ENCODE measurements at places on chromosomes 1 and 21. TPM values are rescaled to one million over a fixed set of nuclear protein-coding genes. Genes with fewer than 3 reads are reported as not detected.

DNA sequence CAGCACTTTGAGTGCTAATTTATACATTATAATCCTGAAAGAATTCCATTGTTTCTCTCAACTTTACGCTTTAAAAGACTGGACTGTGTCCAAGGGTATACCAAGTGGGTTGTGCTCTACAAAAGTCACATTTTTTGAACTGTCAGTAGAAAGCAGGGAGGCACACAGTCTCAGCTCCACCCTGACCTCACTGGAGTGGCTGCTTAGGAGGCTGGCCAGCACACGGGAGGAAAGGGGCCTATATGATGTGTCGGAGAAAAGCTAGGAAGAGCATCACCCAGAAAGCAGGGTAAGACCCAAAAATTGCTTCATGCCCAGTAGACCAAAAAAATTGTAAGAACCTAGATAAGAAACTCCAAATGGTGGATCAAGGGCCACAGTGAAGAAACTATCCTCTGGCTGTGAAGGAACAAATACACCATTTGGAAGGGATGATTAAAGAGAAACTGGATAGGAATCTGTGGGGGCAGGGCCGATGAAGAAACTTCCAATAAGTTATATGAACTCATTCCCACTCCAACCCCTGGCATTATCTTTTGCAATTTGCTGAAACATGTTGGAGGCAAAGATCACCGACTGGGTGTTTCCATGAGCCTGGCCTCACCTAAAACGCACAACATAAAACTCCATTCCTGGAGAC lies 1.9 kb downstream of the S100A10 start:
- no peak for DNase-seq

DNA sequence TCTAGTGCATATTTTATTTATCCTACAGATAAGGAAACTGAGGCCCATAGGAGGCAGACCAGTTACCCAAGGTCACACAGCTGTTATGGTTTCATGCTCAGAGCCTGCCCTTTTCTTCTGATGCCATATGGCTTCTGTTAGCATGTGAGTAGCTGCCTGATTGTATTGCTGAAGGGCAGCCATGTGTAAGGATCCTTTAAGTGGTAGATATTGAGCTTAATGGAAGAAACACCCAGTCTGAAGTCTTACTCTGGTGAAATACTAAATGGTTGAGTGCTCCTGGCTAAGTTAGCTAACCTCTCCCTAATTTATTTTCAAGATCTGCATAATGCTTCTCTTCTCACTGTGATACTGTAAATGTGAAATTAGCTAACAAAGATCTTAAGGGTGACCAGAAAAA lies 30.9 kb downstream of the ADAMTS5 start:
- DNase-seq: no peak

- DNase-seq: no peak
These were observed 62.6 kb downstream of the VPS26C start for GRCh38 chr21:37204580-37204979.

GRCh38 chr1:41980827-41981653 lies 62.3 kb upstream of the HIVEP3 start:
- DNase-seq: no peak

DNA sequence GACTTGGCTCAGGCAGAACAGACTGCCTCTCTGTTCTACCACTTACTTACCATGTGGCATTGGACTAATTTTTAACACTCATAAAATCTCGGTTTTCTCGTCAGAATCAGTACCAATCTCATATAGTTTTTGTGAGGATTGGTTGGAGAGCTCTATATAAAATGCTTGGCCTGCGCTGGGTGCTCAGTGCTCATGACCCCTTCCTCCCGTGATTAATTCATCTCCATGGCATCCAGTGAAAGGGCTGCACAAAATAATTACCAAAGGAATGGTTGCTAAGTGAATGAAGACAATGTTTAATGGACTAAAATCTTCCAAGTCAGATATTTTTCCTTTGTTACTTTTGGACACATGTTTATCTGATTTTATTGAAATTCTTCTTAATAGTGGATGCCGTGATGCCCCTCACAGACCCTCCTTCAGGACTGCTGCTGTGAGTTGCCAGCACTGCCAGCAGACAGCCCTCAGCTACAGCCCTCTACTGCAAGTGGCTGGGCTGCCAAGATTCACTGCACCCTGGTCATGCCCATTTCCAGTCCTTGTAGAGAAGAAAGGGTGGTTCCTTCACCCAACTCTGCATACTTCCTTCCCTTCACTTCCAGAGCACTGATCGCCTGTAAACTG lies 436.5 kb downstream of the LMO4 start:
- DNase-seq: no peak

DNA sequence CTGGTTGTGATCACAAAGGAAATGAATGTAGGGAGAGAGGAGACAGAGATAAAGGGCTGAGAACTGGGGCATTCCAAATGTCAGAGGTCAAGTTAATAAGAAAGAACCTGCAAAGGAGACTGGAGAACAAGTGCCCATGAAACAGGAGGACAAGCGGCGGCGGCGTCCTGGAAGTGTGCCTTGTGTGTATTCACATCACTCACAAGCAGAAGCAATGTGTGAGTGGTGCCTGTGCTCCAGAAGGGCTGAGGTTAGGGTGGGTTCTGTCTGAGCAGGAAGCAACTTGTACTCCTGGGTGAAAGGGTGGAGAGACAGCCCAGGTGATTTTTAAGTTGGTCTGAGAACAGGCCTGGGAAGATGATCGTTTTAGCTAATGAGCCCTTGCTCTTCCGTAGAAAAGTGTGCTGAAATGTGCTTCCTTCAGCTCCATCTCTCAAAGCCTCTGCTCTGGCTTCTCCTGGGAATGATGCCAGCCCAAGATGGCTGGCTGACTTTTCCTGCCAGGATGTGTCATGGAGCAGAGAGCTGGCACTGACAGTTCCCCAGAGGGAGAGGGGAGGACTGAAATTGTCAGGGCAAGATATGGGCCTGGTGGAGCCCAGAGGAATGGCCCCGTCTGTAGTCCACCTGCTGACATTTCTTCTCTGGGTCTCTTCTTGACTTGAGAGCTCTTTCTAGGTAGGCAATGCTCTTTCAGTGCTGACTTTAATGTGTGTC lies 25.1 kb upstream of the PLEKHA6 start:
- no peak for DNase-seq

GRCh38 chr1:12272770-12273169 lies 42.9 kb downstream of the VPS13D start:
- no peak for DNase-seq

DNA sequence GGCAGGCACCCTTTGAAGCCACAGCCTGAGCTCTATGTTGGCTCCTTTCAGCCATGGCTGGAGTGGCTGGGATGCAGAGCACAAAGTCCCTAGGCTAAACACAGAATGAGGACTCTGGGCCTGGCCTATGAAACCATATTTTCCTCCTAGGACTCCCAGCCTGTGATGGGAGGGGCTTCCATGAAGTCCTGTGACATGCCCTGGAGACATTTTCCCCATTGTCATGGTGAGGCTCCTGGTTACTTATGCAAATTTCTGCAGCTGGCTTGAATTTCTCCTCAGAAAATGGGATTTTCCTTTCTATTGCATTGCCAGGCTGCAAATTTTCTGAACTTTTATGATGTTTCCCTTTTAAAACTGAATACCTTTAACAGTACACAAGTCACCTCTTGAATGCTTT lies 61.3 kb downstream of the VCAM1 start:
- no peak for DNase-seq

DNA sequence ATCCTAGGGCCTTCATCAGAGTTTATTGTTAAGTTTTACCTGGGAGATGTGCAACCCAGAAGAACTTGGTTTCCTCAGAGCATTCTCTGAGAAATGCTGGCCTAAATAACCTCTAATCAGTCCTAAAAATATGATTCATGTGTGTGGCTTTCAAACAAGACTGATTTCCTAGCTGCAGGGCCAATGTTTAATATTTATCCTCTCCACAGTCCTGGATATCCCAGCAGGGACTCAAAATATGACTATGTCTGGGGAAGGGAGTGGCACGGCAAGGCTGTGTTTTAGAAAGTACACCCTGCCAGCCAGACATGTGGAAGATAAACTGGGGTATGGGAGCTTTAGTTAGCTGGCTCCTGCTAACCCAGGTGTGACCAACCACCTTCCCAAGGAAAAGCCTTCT lies 26.3 kb downstream of the PLPP3 start:
- no peak for DNase-seq

Gene MROH7
- 2.5 TPM for total RNA-seq

Gene NPL
- total RNA-seq: 11.9 TPM

Gene PRR9
- total RNA-seq: not detected

Gene CTXND2
- total RNA-seq: not detected

Gene SPRR1B
- not detected for total RNA-seq

Gene RNASEL
- total RNA-seq: 5.1 TPM

Gene AKR7A3
- total RNA-seq: 0.67 TPM

Gene FAAH
- 2.2 TPM for total RNA-seq

Data from posterior vena cava (tissue), 2 donors.